ENCODE measurements at places on chromosomes 4 and X.

GRCh38 chr4:83569987-83570386 lies 34.1 kb downstream of the GPAT3 start:
- DNase-seq = no peak

DNA sequence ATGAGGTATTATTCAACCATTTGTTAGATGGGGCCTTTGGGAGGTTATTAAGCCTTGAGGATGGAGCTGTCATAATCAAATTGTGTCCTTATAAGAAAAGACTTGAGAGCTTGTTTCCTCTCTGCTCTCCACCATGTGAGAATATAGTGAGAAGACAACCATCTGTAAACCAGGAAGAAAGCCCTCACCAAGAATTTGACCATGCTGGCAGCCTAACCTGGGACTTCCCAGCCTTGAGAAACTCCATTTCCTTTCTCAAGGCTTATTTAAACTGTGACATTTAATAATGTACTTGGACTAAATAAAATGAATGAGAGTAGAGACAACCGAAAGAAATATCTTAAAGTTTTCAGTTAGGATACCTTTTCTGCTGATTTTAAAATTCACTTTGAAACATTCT lies 83.7 kb upstream of the GC start:
- DNase-seq = no peak

DNA sequence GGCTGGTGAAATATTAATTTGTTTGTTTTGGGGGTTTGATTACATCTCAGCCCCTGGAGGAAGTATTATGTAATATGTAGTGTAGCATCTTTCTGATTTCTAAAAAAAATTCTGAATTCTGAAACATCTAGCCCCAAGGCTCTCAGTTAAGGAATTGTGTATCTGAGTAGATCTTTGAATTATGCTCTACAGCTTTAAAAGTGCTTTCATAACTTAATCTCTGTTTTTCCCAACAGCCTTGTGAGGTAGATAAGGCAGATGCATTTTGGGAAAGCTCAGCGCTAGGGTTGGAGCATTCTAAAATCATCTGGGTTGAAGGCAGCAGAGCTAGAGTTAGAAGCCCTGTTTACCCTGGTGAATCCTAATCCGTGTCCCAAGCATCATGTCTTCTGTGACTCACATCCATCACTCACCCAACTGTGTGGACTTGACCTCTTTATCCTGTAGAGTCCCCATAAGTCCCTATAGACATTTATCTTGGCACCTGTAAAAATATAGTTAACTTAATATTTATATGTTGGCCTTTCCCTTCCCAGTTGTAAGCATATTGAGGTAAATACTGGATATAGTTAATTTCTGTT lies 49.8 kb downstream of the FNIP2 start:
- DNase-seq = no peak

- no peak for DNase-seq
Observed at GRCh38 chr4:116515959-116516358, 569.4 kb downstream of the TRAM1L1 start.

- DNase-seq = no peak
Observed at GRCh38 chr4:164210377-164210776, 543.6 kb upstream of the SMIM31 start.

DNA sequence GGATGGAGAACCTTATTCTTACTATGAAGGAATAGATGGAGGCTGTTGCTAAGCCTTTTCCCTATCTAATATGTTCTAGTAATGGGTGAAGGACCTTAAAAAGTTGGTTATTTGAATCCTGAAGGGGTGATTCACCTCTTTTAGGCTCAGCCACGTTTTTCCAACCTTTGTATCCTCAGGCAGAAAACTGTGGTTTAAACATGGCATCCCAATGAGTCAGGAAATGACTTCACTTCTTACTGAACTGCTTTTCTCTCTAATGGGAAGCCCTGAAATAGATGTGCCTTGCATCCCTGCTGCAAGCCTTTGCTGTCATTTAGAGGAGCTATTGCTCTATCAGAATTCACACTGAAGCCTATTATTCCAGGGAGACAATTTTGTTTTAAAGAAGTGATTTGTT lies 191.0 kb upstream of the ARX start:
- DNase-seq = no peak

- DNase-seq = no peak
Observed at GRCh38 chrX:55451626-55451989, 319 bp upstream of the MAGEH1 start.

DNA sequence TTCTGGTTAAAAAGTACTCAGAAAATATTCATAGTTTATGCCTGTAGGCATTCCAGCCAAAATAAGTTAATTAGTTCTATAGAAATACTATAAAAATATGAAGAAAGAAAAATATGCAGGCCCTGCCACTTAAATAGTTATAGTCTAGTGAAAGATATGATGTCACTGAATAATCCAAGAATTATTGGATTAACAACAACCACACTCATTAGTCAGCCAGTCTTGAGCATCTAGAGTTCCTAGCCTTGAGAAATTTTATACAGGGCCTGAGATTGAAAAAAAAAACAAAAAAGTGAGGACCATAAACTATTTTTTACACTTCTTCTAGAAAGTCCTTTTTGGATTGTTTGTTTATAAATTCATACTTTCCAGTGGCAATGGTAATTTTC lies 823.0 kb downstream of the FAT4 start:
- DNase-seq = no peak

DNA sequence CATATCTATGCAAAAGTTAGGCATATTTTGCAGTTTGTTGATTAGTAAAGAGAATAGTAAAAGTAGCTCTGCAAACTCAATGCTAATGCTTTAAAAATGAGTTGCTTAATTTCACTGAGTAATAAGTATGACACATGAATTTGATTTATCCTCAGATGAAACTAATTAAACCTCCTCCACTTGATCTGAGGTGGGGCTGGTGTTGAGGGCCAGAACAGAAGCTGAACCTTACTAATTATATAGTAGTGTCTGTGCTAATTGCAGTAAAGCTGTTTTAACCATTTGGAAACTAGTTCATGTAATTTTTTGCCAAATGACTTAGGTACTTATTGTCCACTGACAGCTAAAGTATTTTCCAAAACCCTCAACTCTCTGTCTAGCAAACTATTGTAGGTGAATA lies 7.7 kb upstream of the PGAM4 start:
- no peak for DNase-seq

- DNase-seq = no peak
Observed at GRCh38 chr4:85793233-85793585, 318.3 kb downstream of the ARHGAP24 start.

- no peak for DNase-seq
Observed at GRCh38 chr4:85499573-85499972, 24.6 kb downstream of the ARHGAP24 start.

DNA sequence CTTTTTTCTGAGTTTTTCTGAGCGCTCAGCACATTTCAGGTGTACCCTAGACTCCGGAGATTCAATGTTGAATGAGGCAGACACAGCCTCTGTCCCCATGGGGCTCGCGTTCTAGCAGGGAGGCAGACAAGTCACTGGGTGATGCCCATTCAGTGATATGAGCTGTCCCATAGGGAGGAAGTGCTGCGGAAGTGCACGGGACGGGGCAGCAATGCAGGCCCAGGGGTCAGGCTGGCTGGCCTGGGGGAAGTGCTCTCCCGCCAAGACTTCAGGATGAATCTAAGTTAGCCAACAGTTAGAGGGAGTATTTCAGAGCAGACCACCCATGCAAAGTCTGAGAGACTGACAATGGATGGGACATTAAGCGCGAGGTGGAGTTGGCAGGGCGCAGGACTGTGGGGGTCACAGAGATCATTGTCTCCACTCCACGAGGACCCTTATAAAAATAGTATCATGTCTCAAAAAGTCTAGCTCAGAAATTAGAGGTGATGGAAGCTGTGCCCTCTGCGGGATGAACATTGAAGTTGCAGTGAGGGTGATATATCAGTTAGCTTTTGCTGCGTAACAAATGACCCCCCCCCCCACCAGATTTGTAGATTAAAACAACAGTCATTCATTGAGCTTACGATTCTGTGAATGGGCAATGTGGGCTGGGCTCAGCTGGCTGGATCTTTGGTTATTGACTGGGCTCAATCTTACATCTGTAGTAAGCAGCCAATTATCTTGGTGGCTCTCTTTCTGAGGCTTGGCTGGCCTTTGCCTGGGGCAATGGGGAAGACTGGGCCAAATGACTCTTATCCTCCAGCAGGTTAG lies 16.4 kb downstream of the PSAPL1 start:
- no peak for DNase-seq

- DNase-seq = no peak
Observed at GRCh38 chr4:87180767-87181166, 39.7 kb downstream of the KLHL8 start.

DNA sequence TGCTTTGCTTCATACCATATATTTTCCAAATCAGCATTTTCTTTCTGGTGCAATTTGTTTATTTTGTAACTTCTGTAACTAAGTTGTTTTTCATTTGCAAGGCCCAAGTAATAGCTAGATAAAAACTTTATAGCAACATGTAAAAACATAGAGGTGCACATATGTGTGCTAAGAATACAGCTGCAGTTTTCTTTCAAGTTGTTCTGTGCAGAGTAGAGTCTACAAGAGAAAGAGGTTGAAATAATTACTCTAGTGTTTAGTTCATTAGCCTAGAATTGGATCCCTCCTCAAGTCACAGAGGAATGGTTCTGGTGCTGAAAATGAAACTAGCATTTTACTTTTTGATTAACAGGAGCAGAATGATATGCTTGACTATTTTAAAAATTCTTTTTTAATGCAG lies 32.2 kb upstream of the PDLIM5 start:
- no peak for DNase-seq

- DNase-seq = no peak
Observed at GRCh38 chrX:70386235-70386634, 36.9 kb upstream of the GDPD2 start.

- DNase-seq = peak; percentile 27
Observed at GRCh38 chr4:80266253-80266901, at the start of gene FGF5. Gene FGF5 (plus strand): TSS chr4:80266664. CDS start chr4:80266825, 161 bp downstream.

GRCh38 chr4:70713453-70714078 lies 8.2 kb upstream of the RUFY3 start:
- DNase-seq = no peak

DNA sequence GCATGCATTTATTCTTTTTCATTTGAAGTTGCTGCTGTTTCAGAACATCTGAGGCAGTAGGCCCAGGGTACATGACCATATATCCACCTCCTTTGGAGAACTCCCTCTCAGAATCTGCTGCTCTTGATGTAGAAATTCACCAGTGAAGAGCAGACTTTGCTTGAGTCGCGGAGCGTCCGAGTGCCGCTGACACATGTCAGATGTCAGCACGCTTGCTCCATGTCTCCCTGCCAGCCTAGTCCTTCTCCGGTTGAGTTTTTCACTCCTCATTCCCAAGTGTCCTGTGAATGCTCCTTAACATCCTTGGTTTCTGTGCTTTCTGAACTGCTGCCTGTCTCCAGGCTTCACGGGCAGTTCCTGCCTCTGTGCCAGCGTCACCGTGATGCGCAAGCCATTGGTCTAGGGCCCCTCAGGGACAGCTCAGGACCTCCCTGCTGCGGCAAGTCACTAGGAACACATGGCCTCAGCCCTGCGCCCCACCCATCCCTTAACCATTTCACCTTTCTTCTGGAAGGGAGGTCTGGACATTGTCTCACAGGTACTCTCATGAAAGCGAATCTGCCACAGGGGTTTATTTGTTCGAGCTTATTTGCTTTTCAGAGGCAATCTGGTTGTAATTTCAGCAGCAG lies 93.1 kb upstream of the RBPJ start:
- no peak for DNase-seq

- DNase-seq = no peak
Observed at GRCh38 chrX:39930786-39931528, 166.8 kb downstream of the BCOR start.

- no peak for DNase-seq
Observed at GRCh38 chrX:53077207-53078197, 4.7 kb upstream of the TSPYL2 start.

GRCh38 chr4:187685247-187685646 lies 310.3 kb upstream of the ZFP42 start:
- DNase-seq = no peak

GRCh38 chr4:148253768-148254167 lies 188.4 kb downstream of the NR3C2 start:
- no peak for DNase-seq

GRCh38 chrX:123803331-123803983 lies 56.4 kb upstream of the XIAP start:
- peak; percentile 17 for DNase-seq

GRCh38 chr4:1244081-1244977 lies 4.6 kb downstream of the CTBP1 start:
- no peak for DNase-seq

DNA sequence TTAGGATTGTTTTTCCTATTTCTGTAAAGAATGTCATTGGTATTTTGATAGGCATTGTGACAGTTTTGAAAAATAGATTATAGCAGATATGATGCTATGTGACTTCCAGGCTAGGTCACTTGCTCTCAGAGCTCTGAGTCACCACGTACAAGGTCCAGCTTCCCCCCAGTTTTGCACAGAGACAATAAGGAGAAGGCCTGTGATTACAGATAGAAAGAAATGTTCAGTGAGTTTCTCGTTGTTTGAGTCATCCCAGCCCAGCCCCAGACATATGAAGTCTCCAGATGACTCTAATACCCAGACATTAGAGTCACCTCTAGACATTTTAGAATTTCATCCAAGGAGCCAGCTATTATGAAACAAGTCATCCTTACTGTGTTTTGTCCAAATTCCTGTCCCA lies 57.2 kb downstream of the MFAP3L start:
- no peak for DNase-seq

DNA sequence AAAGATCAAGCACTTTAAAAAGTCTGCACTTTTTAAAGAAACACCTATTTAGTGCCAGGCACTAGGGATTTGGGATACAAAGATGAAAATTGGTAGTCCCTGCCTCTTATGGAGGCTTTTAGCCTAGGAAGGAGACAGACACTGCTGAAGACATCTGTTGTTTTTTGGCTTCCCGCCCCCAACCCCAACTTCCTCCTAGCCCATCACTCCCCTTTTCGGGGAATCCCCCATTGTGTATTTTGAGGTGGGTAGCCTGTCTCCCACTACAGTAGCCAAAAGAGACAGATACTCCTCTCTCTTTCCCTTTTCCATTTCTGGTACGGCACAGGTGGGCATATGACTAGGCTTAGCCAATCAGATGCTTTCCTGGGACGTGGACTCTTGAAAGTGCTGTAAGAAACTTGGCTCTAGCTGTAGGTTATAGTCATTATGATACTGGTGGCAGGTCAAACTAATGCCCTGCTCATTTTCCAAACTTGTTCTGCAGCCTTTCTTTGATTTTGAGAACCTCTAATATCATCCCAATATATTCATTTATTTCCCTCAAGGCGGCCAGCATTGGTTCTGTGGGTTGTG lies 194.6 kb upstream of the RBPJ start:
- DNase-seq = no peak

GRCh38 chr4:88166608-88167007 lies 8.2 kb upstream of the ABCG2 start:
- DNase-seq = no peak

DNA sequence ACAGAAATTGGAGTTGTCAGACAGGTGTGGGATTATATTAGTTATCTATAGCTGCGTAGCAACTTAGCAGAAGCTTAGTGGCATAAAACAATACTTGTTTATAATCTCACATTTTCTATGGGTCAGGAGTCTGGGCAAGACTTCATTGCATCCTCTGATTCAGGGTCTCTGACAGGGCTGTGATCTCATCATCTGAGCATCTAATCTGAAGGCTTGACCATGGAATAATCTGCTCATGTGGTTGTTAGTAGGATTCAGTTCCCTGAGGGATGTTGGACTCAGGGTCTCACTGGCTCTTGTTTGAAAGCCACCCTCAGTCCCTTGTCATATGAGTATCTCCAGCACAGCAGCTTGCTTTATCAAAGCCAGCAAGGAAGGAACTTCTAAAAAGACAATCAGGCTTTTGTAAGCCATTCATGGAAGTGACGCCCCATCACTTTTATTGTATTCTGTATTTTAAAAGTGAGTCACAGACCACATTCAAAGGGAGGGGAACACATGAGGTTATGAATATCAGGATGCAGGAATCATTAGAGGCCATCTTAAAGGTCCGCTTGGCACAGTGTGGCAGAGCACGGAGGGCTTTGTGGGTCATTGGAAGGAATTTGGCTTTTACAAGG lies 37.2 kb upstream of the FAM9B start:
- DNase-seq = no peak
